Hematopoietic multipotent progenitor cell treated with erythropoietin and hydrocortisone succinate and interleukin-3 and kit ligand, for 8 days (in vitro differentiated cells): ENCODE measurements at places on chromosomes 1 and 21.

DNA sequence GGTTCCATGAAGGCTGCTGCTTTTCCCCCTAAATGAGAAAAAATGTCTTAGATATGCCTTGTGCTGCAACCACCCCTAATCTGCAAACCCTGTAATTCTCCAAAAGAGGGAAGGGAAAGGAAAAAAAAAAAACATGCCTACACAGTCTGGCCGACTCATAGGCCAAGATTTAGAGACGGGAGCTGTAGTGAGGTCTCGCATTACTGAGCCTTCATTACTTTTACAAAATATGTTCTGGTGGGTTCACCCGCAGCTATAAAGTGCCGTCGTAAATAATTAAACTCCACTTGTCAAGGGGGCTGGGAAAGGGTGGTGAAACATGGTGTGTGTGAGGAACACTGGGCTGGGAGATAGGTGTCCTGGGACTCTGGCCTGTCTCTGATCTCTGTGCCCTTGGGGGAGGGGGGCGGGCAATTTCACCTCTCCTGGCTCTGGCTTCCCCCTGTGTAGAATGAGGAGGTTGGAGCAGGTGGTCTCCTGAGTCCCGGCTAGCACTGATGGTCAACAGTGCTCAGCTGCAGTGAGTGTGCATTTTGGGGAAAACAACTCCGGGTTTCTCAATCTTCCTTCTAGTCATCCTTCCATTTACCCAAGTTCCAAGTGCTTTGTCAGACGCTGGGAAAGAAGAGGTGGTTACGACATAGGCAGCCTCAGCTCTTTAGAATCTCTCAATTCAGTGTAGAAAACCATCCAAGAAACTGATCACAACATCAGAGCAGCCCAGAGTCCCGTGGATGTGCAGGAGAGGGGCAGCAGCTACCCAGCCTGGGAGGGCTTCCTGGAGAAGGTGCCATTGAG lies 82.3 kb downstream of the ACTL8 start:
- DNase-seq, result no peak

GRCh38 chr1:116826818-116827606 lies 72.8 kb downstream of the CD2 start:
- DNase-seq, result peak; percentile 85

GRCh38 chr1:109664671-109665070 lies 3.2 kb upstream of the GSTM2 start:
- no peak for DNase-seq

DNA sequence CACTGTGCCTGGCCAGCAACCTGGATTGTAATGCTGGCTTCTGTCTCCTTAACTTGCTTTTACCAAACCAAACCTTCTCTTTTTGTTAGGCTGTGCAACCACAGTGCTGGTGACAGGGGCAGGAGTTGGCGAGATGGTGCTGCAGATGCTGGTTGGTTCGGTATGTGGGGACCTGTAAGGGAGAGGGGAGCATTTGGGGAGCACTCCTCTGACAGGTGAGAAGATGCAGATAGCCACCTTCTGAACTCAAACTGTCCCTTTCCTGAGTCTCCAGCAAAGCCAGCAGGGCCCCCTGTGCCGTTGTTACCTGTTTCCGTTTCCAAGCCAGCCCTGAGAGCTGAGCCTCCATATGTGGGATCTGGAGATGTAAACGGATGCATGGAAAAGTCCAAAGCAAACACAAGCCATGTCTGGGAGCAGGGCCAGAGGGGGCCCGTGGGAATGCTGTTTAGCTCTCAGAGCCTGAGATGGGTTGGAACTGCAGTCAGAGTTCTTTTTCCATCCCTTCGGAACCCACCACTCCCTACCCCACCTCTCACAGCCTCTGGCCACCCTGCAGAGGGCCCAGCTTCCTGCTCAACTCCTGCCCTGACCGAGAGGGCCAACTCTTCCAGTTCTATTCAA lies 34.0 kb downstream of the ELK4 start:
- no peak for DNase-seq

DNA sequence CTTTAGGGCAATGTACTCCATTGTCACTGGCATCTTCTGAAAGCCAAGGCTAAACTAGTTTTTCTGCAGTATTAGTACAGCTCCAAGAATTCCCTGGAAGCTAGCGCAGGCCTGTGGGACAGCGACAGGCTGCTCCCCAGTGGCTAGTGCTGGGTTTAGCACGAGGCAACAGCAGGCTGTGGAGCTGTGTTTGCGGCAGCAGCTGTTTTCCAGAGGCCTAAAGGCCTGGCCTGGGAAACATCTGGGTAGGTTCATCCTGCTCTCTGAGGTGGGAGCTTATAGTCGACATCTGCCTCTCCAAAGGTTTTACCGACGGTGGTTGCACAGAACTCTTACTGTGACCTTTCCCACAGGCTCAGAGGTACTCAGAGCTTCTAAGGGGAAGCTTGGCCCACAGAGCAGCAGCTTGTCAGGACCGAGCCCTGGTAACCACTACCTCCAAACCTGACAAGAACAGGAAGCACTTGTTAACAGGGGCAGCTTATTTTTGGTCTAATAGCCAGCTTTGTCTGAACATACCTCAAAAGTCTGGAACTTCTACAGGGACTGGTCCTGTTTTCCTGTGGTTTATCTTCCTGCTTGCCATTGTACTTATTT lies 17.2 kb downstream of the CC2D1B start:
- DNase-seq, result no peak

- no peak for DNase-seq
These were observed 482.6 kb downstream of the TTLL7 start for GRCh38 chr1:83516369-83516768.

- peak; percentile 65 for DNase-seq
These were observed 5.3 kb upstream of the EVA1B start for GRCh38 chr1:36328713-36329112.

GRCh38 chr1:70436622-70437251 lies 25.7 kb downstream of the CTH start:
- no peak for DNase-seq

DNA sequence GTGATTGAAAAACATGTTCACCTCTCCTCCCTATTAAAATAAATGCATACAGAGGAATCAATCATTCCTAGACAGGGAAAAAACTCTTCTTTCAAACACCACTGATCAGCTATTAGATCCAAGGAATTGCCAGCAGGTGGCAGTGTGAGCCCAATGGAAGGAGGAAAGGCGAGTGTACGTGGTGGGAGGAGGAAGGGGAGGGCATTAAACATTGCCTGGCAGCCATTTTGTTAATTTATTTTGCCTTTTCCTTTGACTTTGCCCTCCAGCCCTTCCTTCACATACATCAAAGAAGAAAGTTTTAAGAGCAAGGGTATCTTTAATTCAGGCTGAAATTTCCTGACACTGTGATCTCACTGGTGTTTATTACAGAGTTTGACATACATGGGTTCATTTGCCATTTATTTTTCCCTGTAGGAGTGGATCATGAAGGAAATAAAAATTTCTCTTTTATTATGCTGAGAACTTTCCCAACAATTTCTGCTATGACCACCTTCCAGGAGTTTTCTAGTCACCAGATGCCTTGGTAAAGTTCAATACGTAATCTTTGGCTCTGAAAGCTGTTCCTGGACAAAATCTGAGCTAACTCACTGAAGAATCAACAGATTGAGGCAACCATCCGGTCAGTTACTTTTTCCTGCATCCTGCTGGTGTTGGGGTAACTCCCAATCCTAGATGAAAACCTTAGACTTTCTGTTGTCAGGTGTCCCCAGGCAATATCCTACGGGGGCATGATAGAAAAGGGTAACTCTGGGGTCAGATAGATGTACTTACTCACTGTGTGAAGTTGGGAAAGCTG lies 1.9 kb upstream of the GNAI3 start:
- peak; percentile 94 for DNase-seq

GRCh38 chr1:6386371-6386949 lies 7.1 kb downstream of the ACOT7 start:
- DNase-seq, result no peak

- no peak for DNase-seq
These were observed 3.2 kb downstream of the DPT start for GRCh38 chr1:168725831-168726230.

DNA sequence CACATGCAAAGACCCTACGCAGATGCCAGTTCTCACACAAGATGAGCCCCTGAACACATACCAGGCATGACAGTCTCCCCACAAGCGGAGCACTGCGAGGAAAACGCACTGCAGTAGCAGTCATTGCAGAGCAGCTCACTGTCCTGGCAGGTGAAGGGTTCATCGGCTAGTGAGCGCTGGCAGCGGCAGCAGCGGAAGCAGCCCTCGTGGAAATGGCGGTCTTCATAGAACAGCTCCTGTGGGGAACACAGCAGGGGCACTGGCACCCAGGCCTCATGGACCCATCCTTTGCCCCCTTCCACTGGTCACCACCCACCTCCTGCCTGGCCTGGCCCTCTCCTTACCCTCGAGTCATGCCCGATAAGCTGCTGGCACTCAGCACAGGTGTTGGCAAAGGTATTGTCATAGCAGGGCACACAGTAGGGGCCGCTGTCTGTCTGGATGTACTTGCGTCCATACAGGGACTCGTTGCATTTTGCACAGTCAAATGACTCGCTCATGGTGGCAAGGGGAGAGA lies 6.3 kb downstream of the FHL3 start:
- peak; percentile 63 for DNase-seq

DNA sequence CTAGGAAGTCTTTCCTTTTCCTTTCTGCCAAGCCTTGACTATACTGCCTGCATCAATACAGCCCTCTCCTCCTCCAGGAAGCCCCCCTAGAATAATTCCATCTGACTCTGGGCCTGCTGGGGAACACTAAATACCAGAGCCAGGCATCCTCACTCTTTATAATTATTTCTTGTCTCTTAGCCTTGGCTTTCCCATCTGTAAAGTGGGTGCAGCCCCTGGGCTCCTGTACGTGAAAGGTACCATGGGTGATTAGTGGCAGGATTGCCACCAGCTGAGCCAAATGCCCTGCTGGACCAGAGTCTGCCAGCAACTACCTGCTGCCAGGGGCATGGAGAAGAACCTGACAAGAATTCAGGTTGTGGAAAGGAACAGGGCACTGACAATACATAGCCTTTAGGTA lies 58.7 kb downstream of the LGR6 start:
- no peak for DNase-seq

- DNase-seq, result no peak
These were observed 227.2 kb downstream of the SLC45A1 start for GRCh38 chr1:8545078-8545477.

- no peak for DNase-seq
These were observed 1.1 kb upstream of the GUCA2B start for GRCh38 chr1:42152119-42152518.

- DNase-seq, result peak; percentile 29
These were observed 17.3 kb downstream of the NOC2L start for GRCh38 chr1:941588-942383.

DNA sequence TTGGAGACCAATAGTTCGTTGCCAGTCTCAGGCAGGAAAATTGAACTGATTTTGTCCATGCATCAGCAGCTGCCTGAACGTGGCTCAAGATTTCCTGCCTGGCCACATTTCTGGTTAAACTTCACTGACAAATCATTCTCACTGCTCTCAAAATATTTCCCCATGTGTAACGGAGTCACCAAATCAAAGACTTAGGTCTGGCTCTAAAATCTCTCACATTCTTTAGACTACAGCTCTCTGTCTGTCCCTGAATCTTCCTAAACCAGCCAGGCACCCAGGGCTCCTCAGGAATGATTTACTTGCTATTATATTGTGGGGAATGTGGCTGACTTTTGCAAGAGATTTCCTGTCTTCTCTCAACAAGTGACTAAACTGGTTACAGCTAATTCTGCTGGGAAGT lies 49.2 kb upstream of the GJA8 start:
- DNase-seq, result no peak

- no peak for DNase-seq
These were observed 121.3 kb downstream of the MAST2 start for GRCh38 chr1:45924736-45925135.

- peak; percentile 19 for DNase-seq
These were observed 88.0 kb upstream of the SLFNL1 start for GRCh38 chr1:41109310-41110197.

- no peak for DNase-seq
These were observed 84.4 kb upstream of the JAK1 start for GRCh38 chr1:65050735-65051134.

GRCh38 chr1:41627491-41628280 lies 143.2 kb upstream of the EDN2 start:
- no peak for DNase-seq

- DNase-seq, result no peak
These were observed 11.8 kb upstream of the IRF2BP2 start for GRCh38 chr1:234621657-234622335.

GRCh38 chr1:232547938-232548484 lies 81.9 kb downstream of the SIPA1L2 start:
- no peak for DNase-seq

- DNase-seq, result no peak
These were observed 128.6 kb upstream of the HOOK1 start for GRCh38 chr1:59686170-59686569.

DNA sequence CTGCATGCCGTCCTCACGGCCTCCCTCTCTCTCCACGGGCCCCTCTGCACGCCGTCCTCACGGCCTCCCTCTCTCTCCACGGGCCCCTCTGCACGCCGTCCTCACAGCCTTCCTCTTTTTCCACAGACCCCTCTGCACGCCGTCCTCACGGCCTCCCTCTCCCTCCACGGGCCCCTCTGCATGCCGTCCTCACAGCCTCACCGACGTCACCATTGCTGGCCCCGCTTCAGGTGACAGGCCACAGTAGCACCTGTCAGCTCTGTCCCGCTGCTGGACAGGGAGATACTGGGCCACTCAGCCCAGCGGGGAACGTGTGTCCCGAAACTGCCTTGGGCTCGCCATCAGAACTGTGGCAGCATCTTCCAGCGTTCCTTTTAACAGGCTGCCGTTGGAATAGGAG lies 82.8 kb upstream of the COL6A1 start:
- no peak for DNase-seq

GRCh38 chr1:2629627-2630497 lies 3.0 kb downstream of the MMEL1 start:
- DNase-seq, result no peak

DNA sequence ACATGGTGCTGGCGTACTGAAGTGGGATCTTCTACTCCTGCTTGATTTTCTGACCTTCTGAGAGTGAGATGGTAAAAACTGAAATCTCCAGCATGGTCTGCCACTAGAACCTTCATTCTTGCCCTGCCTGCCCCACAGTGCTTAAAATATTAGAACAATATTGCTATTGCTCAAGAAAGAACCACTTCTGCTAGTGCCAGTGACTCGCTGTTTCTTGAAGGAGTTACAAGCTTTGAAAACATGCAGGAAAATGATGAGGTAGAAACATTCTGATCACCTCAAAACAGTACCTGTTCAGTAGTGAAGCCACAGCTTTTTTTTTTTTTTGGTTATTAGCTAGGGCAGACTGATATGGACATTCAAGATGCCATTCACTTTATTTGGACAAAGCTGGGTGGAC lies 95.3 kb downstream of the BACH1 start:
- DNase-seq, result no peak

DNA sequence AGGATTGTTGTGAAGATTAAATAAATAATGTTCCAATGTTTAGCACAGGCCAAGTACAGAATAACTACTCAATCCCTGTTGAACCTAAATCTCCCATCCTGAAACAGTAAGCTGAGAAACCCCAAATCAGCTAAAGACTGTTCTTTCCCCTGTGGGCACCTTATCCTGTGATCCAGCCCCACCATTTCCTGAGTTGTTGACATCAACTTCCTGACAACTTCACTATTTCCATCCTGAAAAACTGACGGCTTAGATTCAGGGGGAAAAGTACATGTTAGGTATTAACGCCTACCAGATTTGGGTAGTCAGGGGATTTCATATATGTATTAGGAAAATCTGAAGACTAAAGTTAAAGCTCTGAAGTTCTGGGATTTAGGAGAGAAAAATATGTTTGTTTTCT lies 51.7 kb upstream of the PALMD start:
- no peak for DNase-seq

GRCh38 chr1:2251786-2252185 lies 23.7 kb downstream of the SKI start:
- no peak for DNase-seq
